Kasumi-1 (cell line): ENCODE measurements at places on chromosomes 16 and 17.

GRCh38 chr17:74390680-74391653 is 23.7 kb downstream of the GPR142 start:
- no peak for DNase-seq

GRCh38 chr17:18191236-18191667 is 7.6 kb downstream of the ALKBH5 start:
- no peak for DNase-seq

GRCh38 chr17:76873856-76874255 is 5.7 kb downstream of the MGAT5B start:
- DNase-seq: no peak

DNA sequence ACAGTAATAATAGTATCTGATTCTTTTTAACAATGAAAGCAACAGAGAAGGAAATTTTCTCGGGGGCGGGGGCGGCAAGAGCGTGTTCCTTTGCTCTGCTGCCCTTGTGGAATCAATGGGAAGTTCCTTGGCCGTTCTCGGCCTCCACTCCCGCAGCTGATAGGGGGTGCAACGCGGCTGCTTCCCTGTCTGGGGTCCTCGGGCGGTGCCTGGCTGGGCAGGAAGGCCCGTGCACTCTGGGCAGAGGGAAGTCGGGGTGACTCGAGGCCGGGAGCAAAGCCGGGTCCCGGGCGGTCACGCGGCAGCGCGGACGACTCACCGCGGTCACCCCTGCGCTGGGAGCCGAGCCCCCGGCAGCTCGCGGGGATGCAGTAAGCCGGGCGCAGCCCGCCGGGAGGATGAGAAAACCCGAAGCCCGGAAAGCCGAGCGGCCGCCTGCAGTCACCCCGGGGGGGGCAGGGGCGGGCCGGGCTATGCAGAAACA is 2.5 kb downstream of the TUBB3 start:
- no peak for DNase-seq

DNA sequence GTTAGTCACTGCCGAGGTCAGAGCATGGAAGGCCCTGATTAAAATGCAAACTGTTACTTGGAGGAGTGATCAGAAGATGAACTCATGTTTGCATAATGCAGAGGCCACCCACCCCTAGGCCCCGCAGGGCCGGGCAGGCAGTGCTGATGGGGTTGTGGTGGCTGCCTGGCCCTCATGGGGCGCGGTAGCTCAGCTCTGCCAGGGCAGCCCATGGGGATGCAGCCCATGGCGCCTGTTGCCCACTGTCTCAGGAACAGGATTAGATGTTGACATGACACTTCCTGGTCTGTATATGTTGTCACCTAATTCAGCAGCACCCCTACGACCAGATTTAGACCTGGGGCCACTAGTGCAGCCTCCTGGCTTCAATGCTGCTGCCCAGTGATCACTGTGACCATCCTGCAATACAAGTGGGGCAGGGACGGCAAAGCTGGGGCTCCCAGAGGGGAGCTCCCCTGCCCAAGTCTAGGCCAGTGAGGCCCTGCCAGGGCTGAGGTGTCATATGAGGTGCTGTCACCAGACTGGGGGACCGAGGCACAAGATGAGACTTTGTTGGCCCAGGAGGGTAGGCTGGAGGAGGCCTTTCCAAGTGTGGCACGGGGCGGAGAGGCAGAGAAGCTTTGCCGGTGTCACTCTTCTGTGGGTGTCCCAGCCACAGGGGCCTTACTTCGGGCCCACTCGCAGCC is 49.1 kb downstream of the RAI1 start:
- DNase-seq: no peak

DNA sequence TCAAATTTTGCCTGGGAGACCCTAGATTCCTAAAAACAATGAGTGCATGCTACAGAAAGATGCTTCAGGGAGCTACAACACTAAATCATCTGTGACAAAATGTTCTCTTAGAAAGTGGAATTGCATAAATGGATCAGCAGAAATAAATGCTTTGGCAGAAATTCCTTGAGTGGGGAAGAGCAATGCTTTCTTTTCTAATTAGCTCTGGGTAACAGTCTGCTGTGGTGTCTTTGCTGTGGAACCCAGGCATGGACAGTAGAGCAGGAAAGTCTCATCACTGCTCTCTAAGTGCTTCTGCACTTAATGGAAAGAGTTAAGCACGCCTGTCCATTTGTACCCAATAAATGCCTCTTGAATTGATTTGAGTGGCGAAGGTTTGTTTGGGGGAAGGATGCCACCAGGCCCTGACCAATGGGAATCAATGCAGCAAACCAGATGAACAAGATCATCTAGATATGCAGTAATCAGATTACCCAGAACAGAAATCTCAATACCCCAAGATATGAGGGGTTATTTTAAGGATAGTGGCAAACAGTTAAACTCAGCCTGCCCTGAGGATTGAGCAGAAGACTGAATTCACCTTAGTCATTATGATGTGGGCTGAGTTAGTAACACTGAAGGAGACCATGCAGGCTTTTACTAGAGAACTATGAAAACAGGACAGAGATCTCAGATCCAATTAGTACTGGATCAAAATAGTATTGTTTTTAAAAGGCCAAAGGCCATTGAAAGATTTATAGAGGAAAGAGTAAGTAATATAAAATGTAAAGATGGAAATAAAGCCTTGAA is 13.6 kb downstream of the HLF start:
- no peak for DNase-seq

DNA sequence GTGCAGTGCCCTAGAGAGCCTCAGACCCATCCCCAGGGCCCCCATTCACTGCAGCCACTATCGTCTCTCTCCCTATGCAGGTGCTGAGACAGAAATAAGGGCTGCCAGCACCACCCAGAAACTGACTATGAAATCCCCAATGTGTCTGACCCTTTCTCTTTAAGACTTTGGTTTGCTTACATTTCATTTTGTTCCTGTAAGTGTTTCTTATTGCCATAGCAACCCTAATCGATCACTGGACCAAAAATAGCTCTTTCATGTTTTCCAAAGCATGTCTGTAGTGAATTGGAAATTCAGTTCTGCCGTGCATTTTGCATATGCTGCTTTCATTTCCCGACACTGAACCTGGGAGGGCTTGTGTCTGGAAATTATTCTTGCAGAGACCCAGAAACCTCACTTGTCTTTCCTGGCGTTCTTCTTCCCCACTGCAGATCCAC is 148.7 kb upstream of the NOL11 start:
- DNase-seq: no peak

DNA sequence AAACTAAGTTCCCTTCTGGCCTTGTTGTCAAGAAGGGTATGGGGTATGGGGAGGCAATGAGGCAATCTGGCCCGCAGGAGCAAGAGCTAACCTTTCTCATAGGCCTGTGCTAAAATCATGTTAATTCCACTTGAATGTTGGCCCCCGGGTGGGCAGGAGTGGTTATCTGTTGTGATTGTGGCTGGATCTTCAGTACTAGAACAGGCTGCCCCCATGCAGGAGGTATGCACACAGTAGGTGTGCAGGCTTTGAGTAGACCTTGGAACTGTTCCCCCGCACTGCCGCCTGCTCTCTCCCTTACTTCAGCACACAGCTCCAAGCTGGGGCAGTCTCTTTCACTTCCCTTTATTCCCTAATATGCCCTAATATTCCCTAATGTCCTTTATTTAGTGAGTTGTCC is 52.4 kb upstream of the TANGO6 start:
- DNase-seq: no peak

GRCh38 chr16:28621481-28622155 is 11.8 kb upstream of the SULT1A1 start:
- no peak for DNase-seq

DNA sequence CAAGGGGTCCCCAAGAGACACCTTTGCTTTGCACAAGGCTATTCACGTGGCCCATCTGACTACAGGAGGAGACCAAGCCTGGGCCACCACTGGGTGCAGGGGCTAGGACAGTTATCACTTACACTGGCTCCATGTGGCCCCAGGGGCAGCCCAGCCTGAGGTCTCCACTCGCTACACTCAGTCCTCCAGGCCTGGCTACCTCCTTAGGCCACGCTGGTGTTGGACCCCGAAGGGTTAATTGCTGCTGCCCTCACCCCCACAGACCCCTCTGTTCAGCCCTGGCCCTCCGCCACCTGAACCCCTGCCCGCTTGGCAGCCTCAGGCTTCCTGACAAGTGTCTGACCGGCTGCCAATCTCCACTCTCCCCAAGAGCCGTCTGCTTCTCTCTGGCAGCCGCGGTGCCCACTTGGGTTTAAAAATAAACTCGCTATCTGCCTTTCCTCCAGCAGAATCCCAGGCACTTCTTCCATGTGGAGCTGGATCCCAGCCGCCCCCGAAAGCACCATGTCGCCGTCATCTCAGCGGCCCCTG is 27.8 kb downstream of the ADAM11 start:
- no peak for DNase-seq

DNA sequence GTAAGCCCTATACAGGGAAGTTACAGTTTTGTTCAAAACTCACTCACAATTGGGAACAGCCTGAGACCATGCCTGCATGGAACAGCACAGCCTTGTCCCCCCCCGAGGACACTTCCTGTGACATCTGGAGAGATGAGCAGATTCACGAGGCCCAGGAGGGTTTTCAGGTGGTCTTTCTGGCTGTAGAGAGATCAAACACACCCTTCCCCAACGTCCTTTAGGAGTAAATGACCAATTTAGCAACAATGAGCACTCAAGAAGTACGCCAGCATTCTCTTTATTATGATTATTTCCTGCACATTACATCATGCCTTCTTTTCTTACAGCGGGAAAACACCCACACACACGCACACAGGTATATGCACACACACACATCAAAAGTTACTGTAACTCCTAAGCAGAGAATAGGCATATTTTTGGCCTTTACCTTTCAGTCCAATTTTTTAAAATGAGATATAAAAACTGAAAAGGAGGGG is 39.0 kb downstream of the ADCY9 start:
- DNase-seq: no peak

DNA sequence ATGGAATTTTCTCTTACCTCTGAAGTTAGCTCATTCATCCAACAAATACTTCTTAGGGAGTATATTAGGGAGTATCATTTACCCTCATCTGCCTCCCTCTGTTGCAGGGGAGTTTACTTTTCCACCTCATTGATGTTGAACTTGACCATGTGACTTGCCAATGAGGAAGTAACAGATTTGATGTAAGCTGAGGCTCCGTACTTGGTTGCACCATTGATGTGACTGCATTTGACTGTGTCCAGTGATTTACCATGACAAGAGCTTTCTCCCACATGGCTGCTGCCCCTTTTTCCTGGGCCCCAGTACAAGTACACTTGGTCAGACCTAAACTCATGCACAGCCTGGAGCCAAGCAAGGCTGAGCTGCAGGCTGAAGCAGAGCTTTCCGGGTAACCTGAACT is 81.6 kb upstream of the HS3ST2 start:
- no peak for DNase-seq
